T-cell (primary cell): ENCODE measurements at places on chromosomes 2 and 18. TPM values are rescaled to one million over a fixed set of nuclear protein-coding genes. Genes with fewer than 3 reads are reported as not detected.

GPR155 gene
- 15.5 TPM for total RNA-seq

MROH2A gene
- total RNA-seq = not detected

HOXD9 gene
- 0.15 TPM for total RNA-seq

POLR1A gene
- 25.7 TPM for total RNA-seq

GPR75 gene
- total RNA-seq = 3.0 TPM

AQP12A gene
- total RNA-seq = not detected

STAT4 gene
- 83.6 TPM for total RNA-seq

B4GALT6 gene
- total RNA-seq = 0.76 TPM

ST6GAL2 gene
- total RNA-seq = not detected

GRCh38 chr2:42095923-42096408 lies 48.1 kb downstream of the PKDCC start:
- DNase-seq = peak; percentile 73

DNA sequence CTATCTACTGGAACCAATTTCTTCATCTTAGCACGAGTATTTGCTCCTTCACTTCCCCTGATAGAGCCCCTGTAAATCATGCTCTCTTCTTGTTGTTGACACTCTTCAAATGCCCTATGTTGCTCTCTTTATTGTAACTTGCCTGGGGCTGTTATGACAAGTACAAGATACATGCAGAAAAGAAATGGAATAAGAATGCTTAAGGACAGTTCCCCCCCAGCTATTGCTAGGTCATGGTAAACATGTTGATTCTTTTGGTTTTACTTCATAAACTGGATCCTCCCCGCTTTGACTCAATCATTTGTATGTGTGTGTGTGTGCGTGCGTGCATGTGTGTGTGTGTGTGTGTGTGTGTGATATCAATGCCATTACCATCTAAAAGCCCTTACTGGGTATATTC lies 368.5 kb upstream of the CNTNAP5 start:
- DNase-seq = no peak

DNA sequence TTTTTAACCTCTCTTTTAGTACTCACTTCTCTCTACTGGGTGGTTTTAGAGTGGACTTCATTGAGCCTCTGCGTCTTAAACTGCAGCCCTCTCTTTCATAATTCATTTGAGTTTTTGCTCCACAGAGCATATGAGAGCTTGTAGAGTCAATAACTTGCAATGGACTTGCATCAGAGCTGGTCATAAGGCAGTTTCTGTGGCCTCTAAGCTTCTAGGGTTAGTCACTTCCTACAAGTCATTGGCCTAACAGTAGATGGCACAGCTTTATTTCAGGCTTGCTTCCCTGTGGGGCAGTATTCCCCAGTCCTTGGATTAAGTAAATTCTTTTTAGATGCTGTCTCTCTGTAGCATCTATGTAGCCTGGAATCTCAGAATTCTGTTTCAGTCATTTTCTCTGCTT lies 1435.7 kb downstream of the LRP1B start:
- no peak for DNase-seq

- DNase-seq = no peak
Observed at GRCh38 chr2:180599804-180600203, 380.6 kb upstream of the UBE2E3 start.

DNA sequence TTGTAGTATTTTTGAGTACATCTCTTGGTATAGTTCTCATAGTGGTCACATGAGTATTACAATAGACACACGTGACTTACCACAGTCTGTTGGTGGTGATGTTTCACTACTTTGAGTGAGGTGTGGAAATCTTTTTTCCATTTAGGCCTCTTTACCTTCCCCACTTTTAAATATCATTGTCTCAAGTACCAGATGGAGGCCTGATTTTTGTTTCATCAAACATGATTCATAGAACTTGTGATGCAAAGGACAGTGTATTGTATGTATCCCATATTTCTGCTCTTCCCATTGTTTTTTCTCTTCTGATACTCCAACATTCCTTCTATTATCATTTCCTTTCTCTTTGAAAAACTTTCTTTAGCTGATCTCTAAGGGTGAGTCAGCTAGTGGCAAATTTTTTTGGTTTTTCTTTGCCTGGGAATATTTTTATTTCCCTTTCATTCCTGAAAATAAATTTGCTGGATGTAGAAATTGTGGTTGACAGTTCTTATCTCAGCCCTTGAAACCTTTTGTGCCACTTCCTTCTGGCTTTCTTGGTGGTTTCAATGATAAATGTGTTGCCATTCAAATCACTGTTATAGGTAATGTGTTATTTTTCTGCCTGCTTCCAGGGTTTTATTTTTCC lies 32.8 kb downstream of the RFX8 start:
- no peak for DNase-seq

DNA sequence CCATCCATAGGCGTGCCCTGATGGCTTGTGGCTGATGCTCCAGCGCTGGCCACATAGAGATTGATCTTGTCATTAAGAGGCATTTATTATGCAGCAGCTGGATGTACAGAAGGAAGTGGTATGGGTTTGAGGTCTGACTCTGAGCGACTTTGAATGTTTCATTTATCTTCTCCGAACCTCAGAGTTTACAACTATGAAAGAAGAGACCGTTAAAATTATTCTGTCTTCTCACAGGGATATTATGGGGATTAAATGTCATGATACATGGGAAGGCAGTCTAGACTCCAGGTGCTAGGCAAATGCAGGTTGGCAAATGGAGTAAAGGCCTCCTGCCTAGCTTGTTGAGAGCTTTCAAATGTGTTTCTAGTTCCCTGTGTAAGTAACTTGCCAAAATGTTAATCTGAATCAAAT lies 30.3 kb downstream of the MOGAT1 start:
- no peak for DNase-seq

DNA sequence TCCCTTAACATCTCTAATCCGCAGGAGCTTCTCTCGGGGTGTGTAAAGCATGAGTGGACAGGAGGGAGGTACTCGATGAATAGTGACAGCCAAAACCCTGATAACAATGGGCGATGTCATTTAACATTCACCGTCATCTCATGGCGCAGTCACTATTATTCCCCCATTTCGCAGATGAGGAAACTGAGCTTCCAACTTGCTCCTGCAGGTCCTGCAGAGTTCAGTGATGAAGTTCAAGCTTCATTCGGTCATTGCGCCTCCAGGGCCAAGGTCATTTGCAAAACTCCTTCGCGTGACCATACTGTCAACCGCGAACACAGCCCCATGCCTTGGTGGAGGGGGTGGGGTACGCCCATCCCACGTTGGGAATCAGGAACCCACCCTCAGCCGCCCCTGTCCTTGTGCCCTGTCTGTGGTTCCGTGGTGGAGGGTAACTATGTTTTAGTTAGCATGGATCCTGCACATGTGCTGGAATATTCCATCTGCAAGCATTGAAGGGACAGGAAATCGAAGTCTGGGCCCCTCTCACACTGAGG lies 215.5 kb downstream of the TFCP2L1 start:
- no peak for DNase-seq

- DNase-seq = no peak
Observed at GRCh38 chr18:12008181-12008767, 27.0 kb downstream of the IMPA2 start.

GRCh38 chr18:58975781-58976180 lies 111.1 kb downstream of the ZNF532 start:
- DNase-seq = no peak

- DNase-seq = no peak
Observed at GRCh38 chr2:5444854-5445253, 247.3 kb upstream of the SOX11 start.
